Aorta (tissue), 5 donors: ENCODE measurements at places on chromosomes 12 and 14.

- DNase-seq, result no peak
These were observed 160.5 kb upstream of the RASSF8 start for GRCh38 chr12:25797949-25798348.

DNA sequence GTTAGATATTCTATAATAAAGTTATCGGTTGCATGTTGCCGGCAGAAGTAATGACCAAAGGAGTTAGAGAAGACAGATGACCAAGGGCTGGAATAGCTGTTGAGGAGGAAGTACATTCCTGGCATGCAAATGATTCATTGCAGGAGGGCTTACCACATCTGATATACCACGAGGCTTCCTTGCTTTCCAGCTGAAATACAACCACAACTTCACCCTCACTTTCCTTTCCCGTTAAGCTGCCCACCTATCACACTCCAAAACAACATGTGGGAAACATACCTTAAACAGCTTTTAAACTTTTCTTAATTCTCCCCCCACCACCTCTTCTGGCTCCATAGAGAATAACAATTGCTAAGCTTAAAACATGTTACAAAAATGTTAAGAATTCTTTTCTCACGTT is 594.1 kb downstream of the NRXN3 start:
- no peak for DNase-seq

- DNase-seq, result no peak
These were observed 36.4 kb downstream of the DIP2B start for GRCh38 chr12:50541139-50541538.

- DNase-seq, result no peak
These were observed 284.5 kb downstream of the DPF3 start for GRCh38 chr14:72609205-72609916.

DNA sequence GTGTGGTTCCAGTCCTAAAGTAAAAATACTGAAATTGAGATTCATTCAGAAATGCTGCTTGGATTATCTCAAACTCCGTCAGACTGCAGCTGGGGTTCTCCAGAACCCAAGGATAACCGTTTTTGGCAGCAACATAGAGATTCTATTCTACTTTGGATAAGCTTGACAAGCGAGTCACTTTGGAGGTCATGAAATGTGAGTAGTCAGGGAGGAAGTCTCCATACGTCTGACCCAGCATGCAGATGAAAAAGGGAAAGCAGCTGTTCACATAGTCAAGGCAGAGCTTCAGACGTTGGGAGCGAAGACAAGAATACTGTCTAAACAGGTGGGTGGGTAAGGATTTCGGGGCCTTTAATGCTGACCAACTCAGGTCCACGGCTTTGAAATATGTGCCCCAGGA is 14.9 kb upstream of the HSP90B1 start:
- no peak for DNase-seq

DNA sequence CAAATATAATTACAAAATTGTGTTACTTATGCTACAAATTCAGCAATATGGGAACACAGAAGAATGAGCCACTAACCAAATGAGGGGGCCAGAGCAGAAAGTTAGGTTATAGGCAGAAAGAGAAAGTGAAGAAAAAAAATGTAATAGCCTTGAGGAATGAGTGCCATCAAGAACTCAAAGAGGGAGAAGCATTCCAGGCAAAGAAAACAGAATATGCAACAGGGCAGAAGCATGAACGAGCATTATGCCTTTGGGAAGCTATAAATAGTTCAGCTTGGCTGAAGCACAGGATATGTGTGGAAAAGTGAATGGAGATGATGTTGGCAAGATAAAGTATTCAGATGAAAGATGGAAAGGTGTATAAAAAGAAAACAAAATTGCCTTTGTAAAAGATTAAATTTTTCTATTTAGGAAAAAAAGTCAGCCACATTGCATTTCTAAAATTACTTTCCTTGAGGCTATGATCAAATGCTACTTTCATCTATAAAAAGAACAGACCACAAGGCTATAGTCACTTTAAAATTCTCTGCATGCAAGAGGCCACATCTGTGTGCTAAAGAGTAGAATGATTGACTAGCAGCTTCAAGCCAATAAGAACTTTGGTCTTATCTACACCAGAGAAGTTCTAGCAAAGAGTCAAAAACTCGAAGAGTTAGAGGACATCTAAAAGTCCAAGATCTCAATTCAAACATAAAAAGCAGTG is 193.6 kb upstream of the GARIN6 start:
- DNase-seq, result no peak

DNA sequence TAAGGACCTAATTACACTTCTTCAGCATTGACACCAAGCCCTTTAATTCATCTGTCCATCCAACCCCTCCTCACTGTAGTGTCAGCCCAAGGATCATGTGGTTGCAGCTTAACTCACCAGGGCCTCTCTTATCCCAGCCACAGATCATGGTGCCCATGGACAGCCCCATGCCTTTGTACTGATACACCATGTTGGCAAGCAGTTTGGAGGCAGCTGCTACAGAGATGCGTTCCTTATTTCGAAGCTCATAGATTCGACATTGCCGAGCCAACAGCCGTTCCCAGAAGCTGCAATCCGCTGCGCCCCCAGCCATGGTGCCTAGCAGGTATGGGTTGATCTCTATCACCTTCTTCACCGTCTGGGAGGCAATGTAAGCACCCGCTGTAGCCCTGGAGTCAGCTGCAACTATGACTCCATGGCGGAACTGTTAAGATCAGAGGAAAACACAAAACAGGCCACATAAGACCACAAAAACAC is 1.4 kb downstream of the PSMB5 start:
- no peak for DNase-seq

DNA sequence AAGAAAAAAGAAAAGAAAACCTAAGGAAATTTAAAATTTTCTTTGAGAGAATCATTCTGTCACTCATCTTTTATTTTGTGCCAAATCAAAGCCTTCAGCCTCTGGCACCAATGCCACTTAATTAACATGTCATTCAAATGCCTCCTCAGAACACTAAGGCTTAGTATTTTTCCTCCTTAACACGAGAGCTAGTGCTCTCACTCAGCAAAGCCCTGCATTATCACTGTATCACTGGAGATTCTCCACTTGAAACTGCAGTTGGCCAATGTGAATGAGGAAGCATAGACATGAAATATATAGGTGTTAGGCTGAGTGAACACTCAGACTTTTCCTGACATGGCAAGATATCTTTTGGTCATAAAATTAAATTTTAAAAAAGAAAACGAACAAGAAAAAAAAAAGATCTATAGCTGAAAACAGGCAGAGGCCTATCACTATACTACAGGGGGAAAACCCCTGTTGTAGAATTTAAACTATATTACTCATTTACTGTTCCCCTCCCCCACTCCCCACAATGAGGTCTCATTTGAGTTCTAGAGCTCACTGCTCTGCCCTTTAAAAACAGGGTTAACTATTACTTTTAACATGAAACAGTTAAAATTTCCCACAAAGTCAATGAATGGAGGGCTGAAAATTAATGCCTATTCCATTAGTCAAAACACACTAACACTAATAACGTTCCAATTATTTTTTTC is 5.1 kb downstream of the MBIP start:
- DNase-seq, result no peak

- no peak for DNase-seq
These were observed 135.7 kb downstream of the RAD51B start for GRCh38 chr14:67955261-67955660.

DNA sequence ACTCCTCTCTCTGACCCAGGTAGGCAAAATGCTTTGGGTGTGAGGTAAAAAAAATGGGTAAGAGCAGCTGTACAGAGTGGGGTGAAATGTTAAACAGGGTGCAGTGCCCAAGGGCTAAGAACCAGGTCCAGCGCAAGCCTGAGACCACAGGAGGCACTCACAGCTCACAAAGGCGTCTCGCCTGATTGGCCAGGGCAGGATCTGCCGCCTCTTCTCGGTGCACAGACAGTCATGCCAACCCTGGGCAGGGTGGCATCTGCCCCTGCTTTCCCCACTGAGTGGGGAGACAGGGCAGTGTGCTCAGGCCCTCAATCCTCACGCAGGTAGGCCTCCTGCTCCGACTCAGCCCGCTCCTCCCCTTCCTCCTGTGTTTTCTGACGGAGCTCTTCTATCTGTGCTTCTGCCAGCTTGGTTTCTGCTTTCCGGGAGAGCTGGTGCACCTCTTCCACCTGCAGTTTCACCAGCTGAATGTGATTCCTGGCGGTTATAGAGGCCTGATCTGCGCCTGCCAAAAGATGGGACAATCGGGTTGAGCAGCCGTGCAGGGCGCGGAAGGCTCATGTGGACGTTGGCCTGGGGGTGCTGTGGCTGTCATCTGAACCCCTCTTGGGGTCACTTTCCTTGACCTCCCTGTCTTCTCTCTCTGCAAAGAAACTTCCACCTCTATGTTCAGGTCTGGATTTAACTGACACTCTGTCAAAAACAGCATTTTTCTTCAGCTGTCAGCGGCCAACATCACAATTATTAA is 4.7 kb downstream of the B3GNT4 start:
- DNase-seq, result no peak

GRCh38 chr14:73227812-73228781 is 9.2 kb upstream of the PAPLN start:
- DNase-seq, result peak; percentile 76

- DNase-seq, result no peak
These were observed 47.1 kb downstream of the SERPINA3 start for GRCh38 chr14:94659256-94659655.

DNA sequence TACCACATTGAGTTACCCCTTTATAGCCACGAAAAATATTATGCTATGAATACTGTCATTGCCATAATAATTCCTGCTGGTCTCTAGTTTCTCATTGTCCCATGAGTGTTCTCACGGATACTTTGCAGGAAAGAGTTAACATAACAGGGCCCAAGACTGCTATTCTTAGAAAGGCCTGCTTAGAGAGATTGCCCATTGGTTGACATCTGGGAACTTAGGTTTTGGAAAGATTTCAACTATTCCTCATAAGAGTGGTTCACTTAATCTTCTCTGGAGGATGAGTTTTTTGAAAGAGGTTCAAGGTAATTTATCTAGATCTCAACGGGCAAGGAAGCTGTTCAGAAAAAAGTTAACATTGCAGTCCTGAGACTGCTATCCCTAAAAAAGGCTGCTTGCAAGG is 18.4 kb upstream of the PRPF39 start:
- DNase-seq, result no peak

- no peak for DNase-seq
These were observed 129.3 kb upstream of the PMCH start for GRCh38 chr12:102326982-102327381.

DNA sequence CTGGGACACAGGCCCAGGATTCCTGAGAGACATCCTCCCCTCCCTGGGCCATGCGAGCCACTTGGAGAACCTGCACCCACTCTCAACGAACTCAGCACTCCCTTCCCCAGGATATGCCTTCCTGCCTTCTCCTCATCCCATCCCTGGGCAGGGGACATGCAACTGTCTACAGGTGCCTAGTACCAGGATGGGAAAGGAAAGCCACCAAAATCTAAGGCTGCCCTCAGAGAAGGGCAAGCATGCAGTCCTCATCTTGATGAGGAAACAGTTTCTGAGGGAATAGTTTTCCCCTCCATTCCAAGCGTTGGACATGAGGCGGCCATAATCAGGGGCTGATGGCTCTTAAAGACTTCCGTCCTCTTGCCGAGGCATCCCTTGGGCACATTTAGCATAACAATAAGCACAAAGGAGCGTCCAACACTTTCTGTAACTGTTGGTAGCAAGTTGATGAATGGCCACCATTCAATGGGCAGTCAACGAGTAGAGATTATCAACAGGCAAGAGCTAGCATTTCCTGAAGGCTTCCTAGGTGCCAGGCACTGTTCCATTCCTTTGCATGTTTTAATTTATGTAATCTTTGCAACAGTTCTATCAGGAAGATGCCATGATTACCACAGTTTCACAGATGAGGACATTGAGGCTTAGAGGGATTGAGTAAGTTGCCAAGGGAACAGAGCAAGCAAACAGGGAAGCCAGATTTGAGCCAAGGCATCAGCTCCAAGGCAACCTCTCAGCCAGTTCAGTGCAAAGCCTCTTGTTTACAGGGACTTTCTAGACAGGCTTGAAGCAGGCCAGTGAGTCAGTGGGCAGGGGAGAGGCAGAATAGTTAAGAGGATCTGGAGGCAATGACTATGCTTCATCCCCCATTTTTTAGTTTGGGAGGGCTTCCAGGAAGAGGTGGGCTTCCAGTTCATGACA is 105.1 kb downstream of the SINHCAF start:
- DNase-seq, result no peak

DNA sequence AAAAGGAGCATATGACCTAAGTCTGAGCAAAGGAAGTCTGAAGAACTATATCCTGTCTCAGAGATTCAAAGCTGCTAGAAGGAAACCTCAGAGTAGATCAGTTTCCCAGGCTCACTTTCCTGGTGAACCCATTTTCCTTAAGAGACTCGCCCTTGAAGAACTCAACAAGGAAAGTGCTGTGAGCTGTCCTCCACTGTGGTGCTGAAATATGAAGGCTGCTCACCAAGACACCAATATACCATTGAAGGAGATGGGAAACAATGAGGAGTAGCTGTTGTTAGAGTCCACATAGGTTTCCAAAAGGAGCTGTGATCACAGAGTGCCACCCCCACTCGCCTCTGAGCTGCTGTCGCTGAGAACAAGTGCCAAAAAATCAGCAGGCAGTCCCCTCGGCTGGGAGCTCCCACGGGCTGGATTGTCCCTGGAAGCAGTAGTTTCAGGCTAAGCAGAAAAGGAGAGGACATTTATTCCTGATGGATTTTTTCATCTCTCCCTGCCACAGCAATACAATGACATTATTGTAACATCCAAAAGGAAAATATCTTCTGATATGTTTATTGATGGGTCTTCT is 282.1 kb downstream of the RPS29 start:
- no peak for DNase-seq

DNA sequence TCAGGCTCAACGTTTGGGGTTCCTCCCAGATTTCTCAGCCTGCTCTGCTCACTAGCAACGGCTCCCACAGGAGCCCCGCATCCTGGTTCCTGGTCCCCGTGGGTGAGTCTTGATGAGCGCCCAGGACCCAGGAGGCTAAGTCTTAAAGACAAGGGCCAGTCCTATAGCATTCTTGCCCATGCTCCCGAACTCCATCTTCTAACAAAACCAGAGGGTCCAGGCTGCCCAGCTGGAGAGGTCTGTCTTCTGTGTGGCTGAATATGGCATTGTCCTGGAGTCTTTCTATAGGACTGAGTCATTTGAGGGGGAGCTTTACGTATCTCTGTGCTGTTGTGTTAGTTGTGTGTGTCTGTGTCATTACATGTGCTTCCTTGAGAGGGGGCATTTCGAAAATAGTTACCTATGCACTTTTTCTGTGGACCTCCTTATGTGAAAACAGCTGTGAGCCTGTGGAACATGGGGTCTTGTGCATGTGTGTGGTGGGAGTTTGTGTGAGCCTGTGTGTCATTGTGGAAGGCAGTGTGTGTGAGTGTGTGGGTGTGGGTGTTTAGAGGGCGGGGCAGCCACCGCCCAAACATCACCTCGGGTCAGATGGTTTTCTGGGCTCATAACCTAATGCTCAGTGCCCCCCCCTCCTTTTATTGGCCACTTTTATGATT is 9.1 kb upstream of the TBX5 start:
- no peak for DNase-seq

- DNase-seq, result no peak
These were observed 1.1 kb downstream of the IGF1 start for GRCh38 chr12:102479099-102479885.
